ENCODE measurements at places on chromosomes 2 and 18.

- DNase-seq, result no peak
Measured at GRCh38 chr2:60067006-60067405, 486.4 kb downstream of the BCL11A start.

DNA sequence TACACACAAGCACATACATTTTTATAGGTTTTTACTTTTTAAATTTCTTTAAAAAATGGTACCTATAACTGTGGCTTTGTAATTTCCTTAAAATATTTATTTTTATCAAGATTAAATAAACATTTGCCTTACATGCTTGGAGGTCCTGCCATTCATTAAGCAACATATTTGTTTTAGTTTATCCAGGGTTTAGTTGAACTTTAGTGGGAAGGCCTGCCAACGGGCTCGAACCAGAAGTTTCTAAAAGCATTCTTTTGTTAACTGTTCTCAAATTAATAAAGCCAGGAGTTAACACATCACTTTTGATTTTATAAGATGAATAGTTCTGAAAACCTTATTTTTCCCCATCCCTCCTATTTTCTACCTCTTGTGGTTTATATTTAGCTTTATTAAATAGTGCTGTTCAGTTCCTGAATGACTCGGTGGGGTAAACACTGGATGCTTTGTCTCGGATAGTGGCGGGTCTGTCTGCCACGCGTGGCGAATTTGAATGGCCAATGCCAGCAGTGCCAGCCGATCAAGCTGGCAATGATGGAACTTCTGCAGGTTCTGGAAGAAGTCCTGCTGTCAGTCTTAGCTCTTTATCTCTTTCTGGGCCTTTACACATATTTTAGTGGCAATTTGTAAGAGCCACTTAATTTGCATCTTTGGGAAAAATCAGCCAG lies 32.2 kb downstream of the SH3YL1 start:
- DNase-seq, result no peak

DNA sequence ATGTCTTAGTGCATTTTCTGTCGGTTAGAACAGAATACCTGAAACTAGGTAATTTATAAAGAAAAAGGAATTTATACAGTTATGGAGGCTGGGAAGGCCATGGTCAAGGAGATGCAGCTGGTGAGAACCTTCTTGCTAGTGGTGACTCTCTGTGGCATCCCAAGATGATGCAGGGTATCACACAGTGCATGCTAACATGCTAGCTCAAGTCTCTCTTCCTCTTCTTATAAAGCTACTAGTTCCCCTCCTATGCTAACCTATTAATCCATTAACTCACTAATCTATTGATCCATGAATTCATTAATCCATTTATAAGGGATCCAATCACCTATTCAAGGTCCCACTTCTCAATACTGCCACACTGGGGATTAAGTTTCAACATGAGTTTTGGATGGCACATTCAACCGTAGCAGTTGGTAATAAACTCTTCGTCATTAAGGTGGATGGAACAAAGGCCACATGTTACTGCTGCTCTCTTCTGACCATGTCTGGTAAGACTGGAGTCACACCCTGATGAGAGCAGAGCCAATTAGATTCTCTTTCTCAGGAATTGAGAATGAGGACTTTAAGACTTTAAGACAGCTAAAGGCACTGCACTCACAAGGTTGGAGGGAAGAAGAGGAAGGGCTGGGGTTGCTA lies 211.6 kb upstream of the SMAD7 start:
- DNase-seq, result no peak

GRCh38 chr2:99926986-99927385 lies 215.4 kb downstream of the AFF3 start:
- DNase-seq, result no peak

- no peak for DNase-seq
Measured at GRCh38 chr2:43675646-43676321, 445 bp downstream of the C1GALT1C1L start.

GRCh38 chr2:26412091-26412673 lies 10.5 kb downstream of the DRC1 start:
- DNase-seq, result no peak

All from SW 1271 (cell line).